Heart right ventricle (tissue), 16 donors: ENCODE measurements at places on chromosomes 12 and 14. TPM values are rescaled to one million over a fixed set of nuclear protein-coding genes. Genes with fewer than 3 reads are reported as not detected.

Gene ACVRL1
- total RNA-seq = 18.9 TPM

Gene GLRX5
- total RNA-seq = 91.9 TPM

Gene E2F7
- total RNA-seq = 0.11 TPM

DNA sequence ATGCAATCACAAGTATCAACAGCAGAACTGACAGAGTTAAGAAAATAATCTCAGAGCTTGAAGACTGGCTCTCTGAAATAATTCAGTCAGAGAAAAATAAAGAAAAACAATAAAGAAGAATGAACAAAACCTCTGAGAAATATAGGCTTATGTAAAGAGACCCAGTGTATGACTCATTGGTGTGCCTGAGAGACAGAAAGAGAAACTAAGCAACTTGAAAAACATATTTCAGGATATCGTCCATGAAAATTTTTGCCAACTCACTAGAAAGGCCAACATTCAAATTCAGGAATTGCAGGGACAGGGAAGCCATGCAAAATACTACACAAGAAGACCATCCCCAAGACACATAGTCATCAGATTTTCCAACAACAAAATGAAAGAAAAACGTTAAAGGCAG is 56.2 kb downstream of the APOBEC1 start:
- no peak for DNase-seq

DNA sequence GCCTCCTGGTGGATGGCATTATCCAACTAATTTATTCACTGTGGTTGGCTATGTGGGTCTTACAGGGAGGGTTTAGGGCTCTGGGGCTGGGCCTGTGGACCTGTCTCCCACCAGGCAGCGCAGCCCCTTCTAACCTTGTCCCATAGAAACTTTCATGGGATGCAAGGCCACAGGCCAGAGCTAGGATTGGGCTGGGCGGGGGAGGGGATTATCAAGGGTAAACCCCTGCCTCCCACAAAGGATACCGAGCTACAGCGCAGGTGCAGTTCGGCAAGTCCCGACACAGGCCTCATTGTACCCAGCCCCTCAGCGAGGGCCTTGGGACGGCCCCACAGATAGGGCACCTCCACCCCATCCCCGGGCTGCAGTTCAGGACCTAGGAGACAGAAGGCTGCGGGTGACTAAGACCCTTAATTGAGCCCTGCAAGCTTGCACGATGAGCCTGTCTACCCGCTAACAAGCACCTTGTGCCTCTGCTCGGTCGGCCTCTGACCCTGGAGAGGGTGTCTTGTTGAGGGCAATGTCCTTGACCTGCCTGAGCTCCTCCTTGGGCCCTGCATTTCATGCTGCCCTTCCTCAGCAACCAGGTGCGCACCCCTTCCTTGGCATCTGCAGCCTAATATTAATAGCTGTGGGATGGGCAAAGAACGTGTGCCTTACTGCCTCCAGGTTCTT is 46.7 kb downstream of the PSMA6 start:
- DNase-seq = no peak

GRCh38 chr12:50924131-50924438 is 28.3 kb upstream of the HIGD1C start:
- DNase-seq = no peak

- no peak for DNase-seq
Measured at GRCh38 chr12:44317651-44318126, 481.8 kb downstream of the TMEM117 start.
